ENCODE measurements at places on chromosomes 12 and 14.

- DNase-seq = no peak
Observed at GRCh38 chr12:76859611-76860010, 19.2 kb downstream of the CSRP2 start.

DNA sequence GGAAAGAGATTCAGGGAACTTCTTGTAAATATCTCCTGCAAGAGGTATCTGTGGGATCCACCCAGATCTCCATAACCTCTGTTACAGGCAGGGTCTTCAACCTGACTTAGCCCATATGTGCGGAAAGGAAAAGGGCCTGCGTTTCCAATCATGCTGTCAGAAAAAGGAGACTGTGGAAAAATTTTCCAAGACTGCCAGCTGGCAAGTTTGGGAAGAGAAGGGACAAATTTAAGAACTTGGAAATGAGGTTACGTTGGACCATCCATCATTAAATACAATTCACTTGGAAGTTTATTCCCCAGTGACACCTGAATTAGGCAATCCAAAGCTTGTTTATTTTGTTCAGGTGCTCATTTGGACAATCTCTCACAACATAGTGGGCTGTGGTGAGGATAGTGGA is 13.9 kb downstream of the PTHLH start:
- no peak for DNase-seq

DNA sequence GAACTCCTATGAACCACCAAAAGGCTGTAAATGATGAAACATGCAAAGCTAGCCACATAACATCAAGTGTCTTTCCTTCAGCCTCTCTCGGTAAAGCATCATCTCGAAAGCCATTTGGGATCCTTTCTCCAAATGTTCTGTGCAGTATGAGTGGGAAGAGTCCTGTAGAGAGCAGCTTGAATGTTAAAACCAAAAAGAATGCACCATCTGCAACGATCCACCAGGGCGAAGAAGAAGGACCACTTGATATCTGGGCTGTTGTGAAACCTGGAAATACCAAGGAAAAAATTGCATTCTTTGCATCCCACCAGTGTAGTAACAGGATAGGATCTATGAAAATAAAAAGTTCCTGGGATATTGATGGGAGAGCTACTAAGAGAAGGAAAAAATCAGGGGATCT is 61.2 kb downstream of the ATG14 start:
- no peak for DNase-seq

DNA sequence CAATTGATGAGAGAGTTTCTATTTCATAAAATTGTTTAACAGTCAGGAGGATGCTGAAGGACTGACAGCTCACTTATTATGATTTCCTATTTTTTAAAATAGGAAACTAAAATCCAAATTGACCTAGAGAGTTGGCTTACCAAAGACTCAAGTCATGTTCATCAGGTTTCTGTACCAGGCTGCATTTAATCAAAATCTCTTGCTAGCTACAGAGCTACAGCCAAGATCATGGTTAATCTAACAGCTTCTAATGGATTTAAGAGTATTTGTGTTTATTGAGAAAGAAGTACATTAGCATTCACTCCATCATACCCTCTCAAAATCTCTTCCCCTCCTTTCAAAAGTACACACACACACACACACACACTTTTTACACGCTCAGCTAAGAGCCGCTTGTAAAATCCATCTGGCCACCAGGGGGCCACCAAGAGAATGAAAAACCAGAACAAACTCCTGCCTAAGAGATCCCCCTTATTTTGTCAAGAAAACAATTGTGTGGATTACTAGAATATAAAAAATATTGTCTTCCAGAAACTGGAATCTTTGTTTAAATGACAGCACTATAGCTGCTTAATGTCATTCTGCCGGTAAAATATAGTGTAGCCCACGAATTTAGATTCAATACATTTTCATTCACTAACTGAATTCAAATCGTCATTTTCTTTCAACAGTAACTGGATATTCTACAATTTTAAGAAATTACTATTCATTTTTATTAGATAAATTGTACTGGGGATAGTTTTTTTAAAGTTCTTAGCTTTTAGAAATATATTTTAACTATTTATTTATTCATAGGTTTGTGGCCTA is 334.0 kb downstream of the BTG1 start:
- peak; percentile 46 for DNase-seq

GRCh38 chr14:71618047-71618446 is 314.2 kb upstream of the RGS6 start:
- no peak for DNase-seq

DNA sequence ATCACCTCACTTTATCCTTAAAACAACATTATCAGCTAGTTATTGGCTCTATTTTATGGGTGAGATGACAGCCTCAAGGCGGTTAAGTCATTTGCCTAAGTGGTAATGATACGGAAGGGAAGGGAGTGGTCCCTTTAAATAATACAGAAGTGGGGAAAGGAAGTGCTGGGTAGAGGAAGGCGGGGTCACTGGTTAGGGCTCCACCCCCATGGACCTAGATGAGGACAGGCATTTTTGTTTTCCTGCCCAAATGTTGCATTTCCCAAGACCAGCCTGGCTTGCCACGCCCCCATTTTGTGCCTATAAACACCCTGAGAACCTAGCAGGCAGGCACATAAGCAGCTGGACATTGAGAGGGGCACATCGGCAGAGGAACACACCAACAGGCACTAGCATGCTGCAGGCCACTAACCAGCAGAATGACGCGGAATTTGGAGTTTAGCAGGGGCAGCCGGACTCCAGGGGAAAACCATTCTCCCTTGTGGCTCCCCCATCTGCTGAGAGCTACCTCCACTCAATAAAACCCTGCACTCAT is 100.9 kb downstream of the EPS8 start:
- DNase-seq = no peak

- no peak for DNase-seq
Observed at GRCh38 chr14:25122843-25123242, 72.9 kb upstream of the STXBP6 start.

- DNase-seq = no peak
Observed at GRCh38 chr12:89884952-89885351, 176.3 kb upstream of the ATP2B1 start.
